Right hindlimb (tissue), 1 donor: ENCODE measurements at places on chromosomes 2 and 18.

DNA sequence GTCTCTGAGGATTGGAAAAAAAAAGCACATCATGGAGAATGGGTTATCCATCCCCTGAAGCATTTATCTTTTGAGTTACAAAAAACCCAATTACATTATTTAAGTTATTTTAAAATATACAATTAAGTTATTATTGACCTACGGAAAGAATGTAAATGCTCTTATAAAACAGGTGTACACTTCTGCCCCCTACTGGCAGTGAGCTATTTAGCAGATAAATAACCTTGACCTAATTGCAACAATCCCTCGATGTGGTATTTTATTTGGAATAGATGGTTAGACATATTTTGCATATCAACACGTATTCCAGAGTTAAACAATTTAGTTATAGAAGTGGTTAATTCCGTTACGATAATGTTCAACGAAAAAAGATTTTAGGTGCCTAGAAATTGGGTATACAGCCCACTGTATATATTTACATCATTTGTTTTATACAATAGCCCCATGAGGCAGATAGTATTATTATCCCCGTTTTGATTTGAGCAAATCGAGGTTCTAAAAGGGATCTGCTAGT, 9.1 kb upstream of the DAW1 start:
- DNase-seq: no peak

DNA sequence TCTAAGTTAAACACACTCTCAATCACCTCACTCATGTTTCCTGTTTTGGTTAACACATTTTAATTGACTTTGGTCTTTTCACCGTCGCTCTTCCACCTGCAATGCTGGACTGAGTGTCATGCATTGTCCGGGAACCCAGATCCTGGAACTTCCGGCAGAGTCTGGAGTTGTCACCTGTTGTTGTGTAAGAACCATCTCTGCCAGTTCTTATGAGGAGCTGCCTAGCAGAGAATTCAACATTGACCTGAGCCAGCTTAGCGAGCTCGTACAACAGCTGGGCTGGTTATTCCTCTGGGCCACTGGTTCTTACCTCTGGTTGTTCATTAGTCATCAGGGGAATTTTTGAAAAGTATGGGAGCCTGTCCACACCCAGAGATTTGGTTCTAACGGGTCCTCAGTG, 75.7 kb downstream of the BCL2L11 start:
- no peak for DNase-seq

GRCh38 chr2:42547014-42547413, 21.4 kb upstream of the MTA3 start:
- no peak for DNase-seq

- no peak for DNase-seq
Observed at GRCh38 chr2:201007584-201007998, 44.1 kb upstream of the ORC2 start.

DNA sequence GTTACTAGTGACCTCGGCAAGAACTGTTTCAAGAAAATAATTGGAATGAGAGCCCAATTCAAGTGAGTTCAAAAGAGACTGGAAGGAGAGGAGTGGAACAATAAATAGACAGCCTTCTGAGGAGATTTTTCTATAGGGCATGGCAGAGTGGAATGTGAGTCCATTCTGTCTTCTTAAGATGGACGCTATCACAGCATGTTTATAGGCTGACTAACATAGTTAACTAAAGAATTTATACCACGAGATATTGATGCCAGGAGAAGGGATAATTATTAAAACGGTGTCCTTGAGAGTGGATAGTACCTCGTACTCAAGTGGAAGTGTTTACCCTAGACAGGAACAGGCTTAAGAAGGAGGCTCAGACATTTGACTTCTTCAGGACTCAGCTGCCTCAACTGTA, 143.5 kb upstream of the RBBP8 start:
- DNase-seq: no peak

- DNase-seq: no peak
Observed at GRCh38 chr2:37800176-37800858, 124.8 kb upstream of the RMDN2 start.

- DNase-seq: no peak
Observed at GRCh38 chr2:111982822-111983221, 72.2 kb upstream of the TMEM87B start.

DNA sequence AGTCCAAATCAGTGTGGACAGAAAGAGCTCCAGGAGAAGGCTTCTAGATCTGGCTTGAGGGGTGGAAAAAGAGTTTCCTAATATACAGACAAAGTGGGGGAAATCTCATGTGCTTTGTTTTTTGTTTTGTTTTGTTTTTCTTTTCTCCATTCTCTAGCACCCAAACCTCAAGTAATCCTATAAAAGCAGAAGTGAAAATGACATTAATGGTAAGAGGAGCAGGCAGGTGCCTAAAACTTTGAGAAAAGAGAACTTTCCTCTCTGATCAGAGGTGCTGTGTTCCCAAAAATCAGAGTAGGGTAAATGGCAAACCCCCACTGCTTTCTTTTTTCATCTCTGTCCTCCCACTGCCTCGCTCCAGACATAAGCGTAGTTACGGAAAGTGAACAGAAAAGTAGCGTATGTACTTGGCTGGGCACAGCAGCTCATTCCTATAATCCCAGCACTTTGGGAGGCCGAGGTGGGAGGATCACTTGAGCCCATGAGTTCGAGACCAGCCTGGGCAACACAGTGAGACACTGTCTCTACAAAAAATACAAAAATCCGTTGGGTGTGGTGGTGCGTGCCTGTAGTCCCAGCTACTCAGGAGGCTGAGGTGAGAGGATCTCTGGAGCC, 77.8 kb downstream of the FAM161A start:
- no peak for DNase-seq
